Breast epithelium (tissue), 4 donors: ENCODE measurements at places on chromosomes 6 and 20.

DNA sequence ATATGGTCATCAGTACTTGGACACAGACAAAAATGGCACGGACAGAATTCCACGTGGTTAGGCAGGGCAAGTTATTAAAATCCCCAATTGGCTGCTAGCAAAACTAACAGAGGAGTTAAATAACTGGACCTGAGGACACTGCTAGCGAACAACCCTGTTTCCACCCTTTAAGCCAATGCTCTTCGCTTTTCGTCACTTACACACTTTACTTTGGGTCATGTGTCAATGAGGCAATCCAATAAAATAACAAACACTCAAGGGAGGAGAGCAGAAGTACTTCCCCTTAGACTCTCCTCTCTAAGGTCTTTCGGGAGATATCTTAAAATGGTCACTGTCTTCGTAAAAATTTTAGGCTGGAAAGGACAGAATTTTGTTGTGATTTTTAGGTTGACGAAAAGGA, 68.6 kb downstream of the LCA5 start:
- DNase-seq = no peak

DNA sequence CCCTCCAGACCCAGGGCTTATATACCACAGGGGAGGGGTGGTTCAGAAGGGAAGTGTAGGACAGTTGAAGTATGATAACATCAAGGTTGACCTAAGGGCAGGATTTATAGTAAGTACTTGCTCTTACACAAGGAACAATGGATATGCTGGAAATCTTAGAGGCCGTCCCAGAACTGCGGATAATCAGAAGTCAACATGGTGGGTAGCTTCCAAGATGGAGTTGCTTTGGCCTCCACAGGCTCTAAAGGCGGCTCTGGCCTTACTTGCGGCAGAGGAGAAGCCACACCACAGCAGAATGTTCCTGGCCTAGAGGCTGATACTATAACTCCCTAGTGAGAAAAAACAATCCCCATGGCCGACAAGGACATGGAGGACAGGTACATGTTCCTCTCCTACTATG, 344.7 kb downstream of the CDC5L start:
- no peak for DNase-seq

DNA sequence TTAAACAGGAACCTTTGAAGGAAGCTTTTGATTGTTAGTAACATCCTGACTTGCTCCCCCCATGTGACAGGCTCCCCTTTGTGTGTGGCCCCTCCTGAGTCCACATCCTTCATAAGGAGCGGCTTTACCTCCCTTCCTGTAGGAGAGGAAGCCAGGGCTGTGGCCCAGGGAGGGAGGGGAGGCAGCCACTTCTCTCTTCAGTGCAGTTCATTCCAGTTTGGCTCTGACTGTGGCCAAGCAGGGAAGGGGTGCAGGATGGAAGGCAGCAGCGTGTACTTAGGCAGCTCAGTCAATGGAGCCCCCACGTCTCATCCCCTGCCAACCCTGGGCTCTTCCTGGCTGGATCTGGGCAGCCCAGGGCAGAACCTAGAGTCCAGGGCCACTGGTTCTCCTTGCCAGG, 295.2 kb downstream of the QKI start:
- DNase-seq = no peak

- no peak for DNase-seq
Measured at GRCh38 chr6:84685983-84686584, 78.3 kb downstream of the TBX18 start.

DNA sequence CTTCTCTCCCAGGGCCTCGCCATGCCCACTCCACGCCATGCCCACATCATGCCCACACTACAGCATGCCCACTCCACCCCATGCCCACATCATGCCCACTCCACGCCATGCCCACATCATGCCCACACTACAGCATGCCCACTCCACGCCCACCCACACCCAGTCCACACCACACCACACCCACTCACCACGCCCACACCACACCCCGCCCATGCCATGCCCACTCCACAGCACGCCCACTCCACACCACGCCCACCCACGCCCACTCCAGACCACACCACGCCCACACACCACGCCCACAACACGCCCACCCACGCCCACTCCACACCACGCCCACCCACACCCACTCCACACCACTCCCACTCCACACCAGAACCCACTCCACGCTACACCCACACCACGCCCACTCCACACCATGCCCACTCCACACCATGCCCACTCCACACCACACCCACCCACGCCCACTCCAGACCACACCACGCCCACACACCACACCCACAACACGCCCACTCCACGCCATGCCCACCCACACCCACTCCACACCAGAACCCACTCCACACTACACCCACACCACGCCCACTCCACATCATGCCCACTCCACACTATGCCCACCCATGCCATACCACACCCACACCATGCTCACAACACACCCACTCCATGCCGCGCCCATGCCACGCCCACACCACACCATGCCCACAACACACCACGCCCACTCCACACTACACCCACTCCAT, 88.6 kb downstream of the ERMARD start:
- no peak for DNase-seq

DNA sequence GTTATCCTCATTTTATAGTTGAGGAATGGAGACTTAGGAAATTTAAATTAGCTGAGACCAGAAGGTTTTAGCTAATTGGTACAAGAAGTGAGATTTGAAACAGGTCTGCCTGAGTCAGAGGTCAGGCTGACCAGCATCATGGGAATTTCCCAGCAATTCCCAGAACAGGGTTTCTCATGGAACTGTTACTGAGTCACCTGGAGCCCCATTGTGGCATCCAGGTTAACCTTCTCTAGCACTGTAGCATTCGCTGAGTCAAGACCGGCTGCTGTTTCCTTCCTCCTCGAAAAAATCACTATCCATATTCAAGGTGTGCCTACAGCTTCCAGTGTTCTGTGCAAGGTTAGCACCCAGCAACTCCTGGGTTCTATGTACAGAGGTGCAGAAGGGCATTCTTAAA, 238.0 kb upstream of the MAN1A1 start:
- no peak for DNase-seq

DNA sequence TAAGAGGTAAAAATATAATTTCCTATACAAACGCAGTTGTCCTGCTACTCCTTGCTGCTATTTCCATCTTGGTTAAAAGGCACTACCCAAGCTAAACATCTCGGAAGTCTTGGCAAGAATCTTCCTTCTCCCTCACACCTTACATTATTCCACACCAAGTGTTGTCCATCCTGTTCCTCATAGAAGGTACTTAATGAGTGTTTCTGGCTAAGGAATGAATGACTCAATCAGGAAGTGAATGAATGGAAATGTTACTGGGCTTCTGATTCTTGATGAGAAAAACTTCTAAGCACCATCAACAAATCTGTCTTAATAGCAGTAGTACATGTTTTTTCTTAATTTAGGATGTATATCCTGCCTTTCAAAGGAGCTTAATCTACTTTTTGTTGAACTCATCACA, 40.6 kb upstream of the RSPO3 start:
- DNase-seq = no peak

DNA sequence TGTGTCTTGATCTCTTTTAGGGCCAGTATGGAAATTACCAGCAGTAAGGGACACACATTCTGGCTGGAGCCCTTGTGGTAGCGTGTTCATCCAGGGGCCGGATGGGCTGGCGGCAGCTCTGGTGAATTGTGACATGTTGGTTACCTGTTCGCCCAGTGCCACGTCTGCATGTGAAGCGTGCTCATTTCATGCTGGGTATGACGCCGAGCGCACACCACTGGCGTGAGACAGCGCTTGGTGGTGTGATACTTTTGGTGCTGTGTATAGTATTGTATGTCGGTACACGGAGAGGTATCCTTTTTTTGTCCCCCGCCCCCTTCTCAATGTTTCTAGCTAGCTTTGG, 3.7 kb upstream of the MTG2 start:
- DNase-seq = no peak

GRCh38 chr6:95093154-95093553, 484.2 kb upstream of the MANEA start:
- DNase-seq = no peak

GRCh38 chr20:1815502-1816085, 79.6 kb upstream of the SIRPA start:
- no peak for DNase-seq

GRCh38 chr6:5091210-5092069, 6.3 kb downstream of the PPP1R3G start:
- DNase-seq = no peak

DNA sequence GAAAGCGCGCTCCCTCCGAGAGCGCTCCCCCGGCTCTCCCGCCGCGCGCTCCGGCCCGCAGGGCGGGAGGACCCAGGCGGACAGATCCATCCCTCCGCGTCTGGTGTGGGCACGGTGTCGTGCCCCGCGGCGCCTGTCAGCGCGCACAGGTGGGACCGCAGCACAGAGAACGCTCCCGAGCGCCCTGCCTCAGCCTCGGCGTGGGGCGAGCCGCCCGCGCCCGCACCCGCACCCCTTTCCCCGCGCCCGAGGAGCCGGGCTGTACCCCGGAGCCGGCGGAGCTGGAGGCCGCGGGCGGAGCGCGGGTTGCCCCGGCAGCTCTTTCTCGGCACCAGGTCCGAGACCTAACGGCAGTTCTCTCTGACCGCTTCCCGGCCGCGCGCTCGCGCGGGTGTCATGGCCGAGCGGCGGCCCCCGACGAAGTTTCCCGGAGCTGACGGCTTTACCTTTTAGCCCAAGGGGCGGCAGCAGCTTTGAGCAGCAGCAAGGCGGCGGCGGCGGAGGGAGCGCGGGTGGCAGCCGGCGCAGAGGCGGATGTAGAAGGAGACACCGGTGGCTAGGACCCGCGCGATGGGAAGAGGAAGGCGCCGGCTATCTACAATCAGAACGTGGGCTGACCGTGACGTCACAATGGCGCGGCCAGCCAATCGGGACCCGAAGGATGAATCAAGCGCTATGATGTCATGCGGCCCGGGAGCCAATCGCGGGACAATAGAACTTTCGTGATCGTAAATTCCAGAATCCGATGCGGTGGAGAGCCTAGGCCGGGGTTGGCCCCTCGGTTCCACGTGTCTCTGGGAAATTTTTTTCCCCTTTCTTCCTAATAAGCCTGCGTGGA, at the start of gene ELOVL5:
Gene ELOVL5 (minus strand): TSS at position 580 of the 838 bp plus-strand sequence. CDS start 53,251 bp downstream, outside the sequence.
- DNase-seq = peak; percentile 98

- DNase-seq = no peak
Measured at GRCh38 chr20:15406072-15406471, 1068.7 kb upstream of the FLRT3 start.

GRCh38 chr20:1449370-1449769, 17.3 kb downstream of the NSFL1C start:
- no peak for DNase-seq

- no peak for DNase-seq
Measured at GRCh38 chr6:141914646-141915045, 218.1 kb upstream of the GJE1 start.

- no peak for DNase-seq
Measured at GRCh38 chr6:4316867-4317400, 181.6 kb upstream of the ECI2 start.

DNA sequence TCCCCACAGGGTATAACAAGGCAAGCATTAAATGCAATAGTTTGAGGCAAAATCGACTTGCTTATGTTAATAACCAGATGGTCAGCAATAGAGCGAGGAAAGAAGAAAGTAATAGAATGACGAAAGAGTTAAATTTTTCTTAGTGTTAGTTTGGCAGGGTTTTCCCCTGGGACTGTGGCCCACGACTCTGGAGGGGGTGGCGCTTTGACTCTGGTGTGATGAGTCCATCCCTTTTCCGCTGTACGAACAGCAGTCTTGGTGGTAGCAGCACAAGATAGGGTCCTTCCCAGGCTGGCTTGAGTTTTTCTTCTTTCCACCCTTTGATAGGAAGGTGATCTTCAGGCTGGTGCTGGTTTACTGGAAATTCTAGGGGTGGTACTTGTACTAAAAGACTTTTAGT, 69.2 kb upstream of the GMDS start:
- DNase-seq = no peak

- no peak for DNase-seq
Measured at GRCh38 chr6:42365021-42365420, 86.7 kb downstream of the TRERF1 start.

- DNase-seq = no peak
Measured at GRCh38 chr6:99093456-99094190, 145.9 kb upstream of the FBXL4 start.

GRCh38 chr6:64012351-64013001, 376.9 kb downstream of the PHF3 start:
- DNase-seq = no peak

DNA sequence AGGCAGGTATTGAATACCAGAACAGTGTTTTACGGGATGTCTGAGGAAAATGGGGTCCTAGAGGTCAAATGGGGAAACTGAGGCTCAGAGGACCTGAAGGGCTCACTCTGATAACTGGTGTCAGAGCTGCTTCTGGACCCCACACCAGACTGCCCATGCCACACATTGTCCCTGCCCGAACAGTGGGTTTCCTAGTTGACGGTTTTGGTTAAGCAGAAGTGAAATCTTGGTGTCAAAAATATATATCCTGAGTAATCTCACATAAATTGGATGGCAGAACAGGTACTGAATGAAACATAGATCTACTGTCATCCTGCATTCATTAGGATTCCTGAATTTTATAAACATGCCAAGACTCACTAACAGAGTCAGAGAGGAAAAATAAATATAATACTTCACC, 16.3 kb downstream of the NOX3 start:
- no peak for DNase-seq

DNA sequence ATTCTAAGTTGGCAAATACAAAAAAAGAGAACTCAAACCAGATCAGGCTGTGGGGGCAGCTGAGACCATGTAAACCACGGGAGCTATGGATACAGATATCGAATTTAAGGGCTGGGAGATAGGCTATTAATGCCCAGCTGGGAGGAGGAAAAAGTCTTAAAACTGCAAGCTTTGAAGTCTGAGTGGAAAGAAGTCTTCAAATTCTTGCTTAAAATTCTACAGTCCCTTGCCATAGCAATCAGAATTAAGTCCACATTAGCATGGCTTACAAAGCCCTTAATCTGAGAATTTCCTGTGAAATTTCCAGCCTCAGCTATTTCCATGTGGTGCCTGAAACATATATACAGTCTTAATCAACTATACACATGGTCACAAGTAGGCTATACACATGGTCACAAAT, 465.0 kb upstream of the HSF2 start:
- DNase-seq = no peak

DNA sequence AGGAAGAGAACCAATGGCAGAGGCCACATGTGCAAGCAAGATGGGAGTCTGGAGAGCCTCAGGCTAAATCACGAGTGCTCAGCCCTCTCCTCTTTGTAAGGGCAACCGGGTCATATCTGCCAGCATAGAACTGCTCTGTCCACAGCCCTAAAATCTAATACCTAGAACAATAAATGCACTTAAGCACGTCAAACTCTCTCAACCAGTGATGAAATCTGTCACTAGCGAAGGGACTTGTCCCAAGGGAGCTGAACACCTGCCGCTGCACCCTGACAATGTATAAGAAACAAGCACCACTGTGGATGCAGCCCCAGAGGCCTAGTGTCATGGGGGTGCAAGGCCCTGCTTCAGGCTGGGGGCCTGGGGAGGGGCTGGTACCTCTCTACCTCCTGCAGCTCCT, 82.5 kb downstream of the PRL start:
- DNase-seq = no peak
